ENCODE measurements at places on chromosomes 4 and X.
A peak's percentile ranks its signal among the peaks of the same experiment; 100 is the strongest.

- no peak for DNase-seq
These were observed 3.5 kb downstream of the MND1 start for GRCh38 chr4:153348006-153348405.

GRCh38 chrX:107851215-107851614 is 25.5 kb downstream of the MID2 start:
- no peak for DNase-seq

DNA sequence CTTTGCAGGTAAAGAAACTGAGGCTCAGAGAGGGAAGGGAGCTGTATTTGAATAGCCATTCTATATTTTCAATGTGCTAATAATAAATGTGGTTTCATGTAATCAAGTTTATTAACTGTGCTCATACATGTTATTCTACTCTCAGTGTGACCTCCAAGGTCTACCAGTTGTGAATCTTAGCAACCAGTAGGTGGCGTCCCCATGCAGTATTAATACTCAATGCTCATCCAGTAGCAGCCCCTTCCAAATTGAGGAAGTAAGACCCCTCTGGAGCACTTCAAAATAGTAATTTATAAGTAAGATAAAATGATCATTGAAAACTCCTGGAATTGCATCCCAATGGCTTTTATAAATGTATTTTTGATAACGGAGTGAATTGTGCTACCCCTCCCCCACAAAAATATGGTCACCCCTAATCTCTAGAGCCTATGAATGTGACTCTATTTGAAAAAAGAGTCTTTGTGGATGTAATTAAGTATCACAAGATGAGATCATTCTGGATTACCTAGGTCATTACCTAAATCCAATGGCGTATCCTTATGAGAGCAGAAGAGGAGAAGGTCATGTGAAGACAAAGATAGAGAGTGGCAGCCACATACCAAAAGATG is 20.4 kb upstream of the SEPSECS start:
- peak; percentile 64 for DNase-seq

DNA sequence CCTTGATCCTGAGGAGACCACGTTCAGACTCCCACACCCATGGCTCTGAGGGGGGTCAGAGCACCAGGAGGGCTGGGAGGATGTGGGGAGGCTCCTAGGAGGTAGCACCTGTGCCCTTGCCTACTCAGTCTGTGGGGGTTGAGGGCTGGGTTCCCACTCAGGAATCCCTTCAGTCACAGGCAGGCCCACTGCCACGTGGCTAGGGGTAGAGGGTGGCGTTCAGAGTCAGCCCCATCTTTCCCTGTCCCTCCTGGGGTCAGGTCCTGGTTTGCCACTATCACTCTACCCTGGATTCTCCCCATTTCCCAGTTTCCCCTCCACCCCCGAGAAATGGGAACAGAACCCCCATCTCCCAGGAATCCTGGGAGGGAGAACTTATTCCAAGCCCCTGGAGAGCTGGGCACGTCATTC is 111.3 kb downstream of the PSAPL1 start:
- DNase-seq: no peak

- DNase-seq: peak; percentile 51
These were observed 171.6 kb downstream of the PCDH10 start for GRCh38 chr4:133320576-133321170.

DNA sequence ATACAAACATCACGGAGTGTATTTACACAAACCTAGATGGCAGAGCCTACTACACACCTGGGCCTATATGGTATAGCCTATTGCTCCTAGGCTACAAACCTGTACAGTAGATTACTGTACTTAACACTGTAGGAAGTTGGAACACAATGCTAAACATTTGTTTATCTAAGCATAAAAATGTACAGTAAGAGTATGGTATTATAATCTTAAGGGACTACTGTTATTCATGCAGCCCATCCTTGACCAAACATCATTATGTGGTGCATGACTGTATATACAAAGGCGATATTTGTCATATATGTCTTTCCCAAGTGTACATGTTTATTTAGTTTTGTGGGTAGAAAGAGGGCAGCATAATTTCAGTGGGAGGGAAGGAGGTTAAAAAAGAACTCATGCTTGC is 177.7 kb upstream of the FSTL5 start:
- no peak for DNase-seq

DNA sequence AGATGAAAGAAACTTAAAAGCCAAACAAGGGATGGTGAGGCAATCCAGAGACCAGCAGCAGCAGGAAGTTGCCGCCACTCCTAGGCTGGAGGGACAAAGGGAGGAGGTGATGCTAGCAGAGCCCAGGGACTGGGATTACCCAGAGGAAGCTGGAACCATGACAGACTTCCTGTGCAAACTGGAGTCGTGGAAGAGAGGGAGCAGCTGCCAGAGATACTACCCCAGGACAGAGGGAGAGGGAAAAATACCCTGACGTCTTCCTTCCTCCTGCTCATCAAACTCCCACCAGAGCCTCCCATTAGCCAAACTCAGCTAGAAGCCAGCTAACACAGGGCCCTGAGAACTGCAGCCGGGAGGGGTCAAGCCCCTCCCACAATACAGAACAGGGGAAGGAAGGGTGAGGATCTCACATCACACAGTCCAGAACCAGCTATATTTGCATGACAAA is 101.2 kb upstream of the KLF3 start:
- peak; percentile 67 for DNase-seq

DNA sequence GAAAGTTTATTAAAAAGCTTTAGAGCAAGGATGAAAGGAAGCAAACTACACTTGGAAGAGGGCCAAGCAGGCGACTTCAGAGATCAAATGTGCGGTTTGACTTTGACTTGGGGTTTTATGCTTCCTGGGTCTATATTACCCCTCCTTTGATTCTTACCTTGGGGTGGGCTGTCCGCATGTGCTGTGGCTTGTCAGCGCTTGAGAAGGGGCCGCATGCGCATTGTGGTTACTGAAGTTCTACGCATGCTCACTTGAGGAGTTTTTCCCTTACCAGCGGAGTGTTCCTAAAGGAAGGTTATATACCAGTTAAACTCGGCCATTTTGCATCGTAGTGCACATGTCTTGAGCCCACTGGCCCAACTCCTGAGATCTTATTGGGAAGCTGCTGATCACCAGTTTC is 9.9 kb downstream of the ZNF157 start:
- DNase-seq: no peak

GRCh38 chr4:101942891-101943290 is 152.4 kb downstream of the BANK1 start:
- DNase-seq: no peak

DNA sequence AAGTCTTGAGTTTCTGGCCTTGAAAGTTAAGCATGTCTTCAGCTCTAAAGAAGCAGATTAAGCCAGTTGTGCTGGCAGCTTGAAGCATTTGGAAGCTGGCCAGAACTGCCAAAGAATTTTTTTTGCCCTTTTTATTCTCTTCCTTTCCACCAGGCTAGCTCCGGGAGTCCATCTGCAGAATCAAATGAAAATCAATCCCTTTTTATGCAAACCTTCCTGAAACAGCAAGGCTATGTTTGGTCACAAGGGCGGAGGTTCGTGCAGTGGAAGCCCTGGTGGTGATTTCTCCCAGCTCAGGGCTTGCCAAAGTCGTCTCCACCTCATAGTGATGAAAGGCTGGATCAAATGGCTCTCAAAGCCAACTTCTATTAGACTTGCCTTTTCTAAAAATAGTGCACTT is 21.6 kb upstream of the C4orf54 start:
- DNase-seq: peak; percentile 39

DNA sequence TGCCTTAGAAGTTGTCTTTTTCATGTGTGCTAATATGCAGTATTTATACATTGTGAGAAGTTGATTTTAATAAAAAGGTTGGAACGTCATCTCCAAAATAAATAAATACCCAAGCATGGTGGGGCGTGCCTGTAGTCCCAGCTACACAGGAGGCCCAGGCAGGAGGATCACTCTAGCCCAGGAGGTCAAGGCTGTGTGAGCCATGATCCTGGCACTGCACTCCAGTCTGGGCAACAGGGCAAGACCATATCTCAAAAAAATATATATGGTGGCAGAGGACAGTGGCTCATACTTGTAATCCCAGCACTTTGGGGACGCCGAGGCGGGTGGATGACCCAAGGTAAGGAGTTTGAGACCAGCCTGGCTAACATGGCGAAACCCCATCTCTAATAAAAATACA is 6.4 kb downstream of the SLBP start:
- no peak for DNase-seq

GRCh38 chrX:130637591-130637990 is 235.8 kb downstream of the RBMX2 start:
- DNase-seq: no peak

DNA sequence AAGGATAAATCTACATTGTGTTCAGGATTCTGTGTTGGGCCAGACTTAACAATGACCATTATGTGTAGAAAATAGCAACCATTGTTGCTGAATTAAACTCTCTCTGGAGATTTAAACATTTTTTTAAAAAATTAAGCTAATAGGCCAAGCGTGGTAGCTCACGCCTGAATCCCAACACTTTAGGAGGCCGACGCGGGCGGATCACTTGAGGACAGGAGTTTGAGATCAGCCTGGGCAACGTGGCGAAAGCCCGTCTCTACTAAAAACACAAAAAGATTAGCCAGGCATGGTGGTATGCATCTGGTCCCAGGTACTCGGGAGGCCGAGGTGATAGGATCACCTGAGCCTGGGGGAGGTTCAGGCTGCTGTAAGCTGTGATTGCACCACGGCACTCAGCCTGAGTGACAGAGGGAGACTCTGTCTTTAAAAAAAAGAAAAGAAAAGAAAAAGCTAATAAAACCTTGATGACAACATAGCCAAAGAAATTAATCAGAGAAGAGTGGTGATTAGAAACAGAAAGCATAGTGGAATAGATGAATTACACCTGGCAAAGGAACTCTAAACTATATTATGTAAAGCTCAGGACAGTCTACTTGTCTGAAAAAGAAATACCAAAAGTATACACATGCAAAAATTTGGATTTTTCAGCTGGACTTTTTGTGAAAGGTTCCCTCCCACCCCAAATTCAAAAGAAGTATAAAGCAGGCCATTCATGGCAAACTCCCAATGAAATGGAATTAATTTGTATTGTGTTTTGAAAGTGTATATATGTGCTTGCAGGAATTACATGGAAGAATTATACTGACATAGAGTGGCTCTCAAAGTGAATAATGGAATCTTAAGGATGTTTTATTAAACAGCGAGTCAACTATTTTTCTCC is 21.9 kb downstream of the PLS3 start:
- no peak for DNase-seq

DNA sequence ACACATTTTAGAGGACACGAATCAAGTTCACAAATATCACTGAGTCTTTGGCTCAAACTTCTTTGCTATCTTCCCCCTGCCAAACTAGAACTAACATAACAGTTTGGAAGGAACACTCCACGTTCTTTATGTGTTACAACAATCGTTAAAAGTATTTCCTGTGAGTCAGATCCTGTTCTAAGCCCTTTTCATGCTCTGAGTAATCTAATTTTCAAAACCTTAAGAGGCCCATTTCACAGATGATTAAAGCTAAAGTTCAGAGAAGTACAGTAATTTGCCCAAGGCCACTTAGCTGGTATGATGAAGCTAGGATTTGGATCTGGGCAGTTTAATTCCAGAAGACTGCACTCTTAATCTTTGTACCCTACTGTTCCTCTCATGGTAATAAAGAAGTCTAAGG is 854.4 kb upstream of the INTU start:
- DNase-seq: peak; percentile 52

DNA sequence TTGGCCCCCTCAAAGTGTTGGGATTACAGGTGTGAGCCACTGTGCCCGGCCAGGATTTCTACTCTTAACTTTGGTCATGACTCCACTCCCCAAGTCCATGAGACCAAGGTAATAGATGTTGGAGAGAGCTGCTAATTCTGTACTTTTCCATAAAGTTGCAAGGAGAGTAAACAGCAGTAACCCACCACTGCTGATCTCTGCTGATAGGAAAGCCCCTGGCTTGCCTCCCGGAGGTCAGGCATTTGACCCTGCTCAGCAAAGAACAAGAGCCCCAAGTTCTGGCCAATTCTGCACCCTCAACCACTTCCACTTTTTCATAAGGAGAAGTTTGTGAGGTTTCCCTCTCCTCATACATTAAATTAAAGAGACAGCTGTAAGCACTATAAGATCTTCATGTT is 143.0 kb downstream of the RASL11B start:
- no peak for DNase-seq

- no peak for DNase-seq
These were observed 45.8 kb upstream of the CLCN4 start for GRCh38 chrX:10110984-10111363.

DNA sequence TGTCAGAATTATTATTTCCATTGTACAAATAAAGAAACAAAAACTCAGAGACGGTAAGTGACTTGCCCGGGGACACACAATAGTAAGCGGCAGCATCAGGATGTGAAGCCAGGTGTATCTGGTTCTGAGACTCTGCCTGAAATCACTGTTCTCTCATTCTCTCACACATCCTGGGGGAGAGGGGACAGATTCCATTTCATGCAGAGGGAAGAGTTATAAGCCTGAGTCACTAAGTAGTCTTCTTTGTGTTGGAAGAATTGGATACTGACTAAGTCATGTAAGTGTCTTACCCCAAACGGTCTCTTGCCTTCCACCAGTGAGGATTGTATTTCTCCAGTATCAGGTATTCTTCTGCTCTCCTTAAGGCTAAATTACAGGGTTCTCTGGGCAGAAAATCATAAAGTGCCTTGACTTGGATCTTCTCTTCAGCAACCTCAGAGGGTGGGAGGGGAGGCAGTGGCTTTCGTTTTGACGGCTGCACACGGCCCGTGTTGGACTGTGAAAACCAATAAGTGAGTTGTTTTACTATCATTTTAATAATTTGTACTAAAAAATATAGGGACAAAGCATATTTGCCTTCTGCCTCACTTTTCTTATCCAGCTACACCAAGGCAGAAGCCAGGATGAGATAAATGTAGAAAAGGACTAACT is 21.9 kb downstream of the TXK start:
- DNase-seq: no peak

- DNase-seq: peak; percentile 54
These were observed 5.5 kb downstream of the ATP10D start for GRCh38 chr4:47490550-47490949.

DNA sequence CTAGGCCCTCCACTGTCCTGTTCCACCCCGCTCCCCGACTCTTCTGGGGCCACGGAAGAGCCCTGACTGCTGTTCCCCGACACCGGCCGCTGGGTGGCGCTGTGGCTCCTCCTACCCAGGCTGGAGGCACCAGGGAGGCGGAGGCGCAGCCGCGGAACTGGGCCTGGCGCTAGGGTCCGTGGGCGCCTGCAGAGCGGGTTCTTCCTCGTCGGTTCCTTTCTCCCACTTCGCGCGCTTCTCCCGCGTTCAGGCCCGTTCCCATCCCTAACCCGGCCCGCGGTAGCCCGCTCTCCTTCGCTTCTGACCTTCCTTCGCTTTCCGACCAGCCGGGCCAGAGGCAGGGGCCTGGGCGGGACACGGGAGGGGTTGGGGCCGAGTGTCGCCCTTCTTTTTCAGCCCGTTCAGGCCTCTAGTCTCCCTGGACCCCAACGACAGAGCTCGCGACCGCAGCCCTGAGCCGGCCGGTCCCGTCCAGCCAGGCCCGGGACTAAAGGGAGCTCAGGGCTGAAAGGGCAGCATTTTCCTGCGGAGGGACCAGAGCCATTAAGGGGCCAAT is 34.3 kb downstream of the NALF2 start:
- peak; percentile 63 for DNase-seq

- no peak for DNase-seq
These were observed 30.5 kb upstream of the NSG1 start for GRCh38 chr4:4356106-4357041.
